ENCODE measurements at places on chromosomes 16 and 17. TPM values are rescaled to one million over a fixed set of nuclear protein-coding genes. Genes with fewer than 3 reads are reported as not detected.

- no peaks in the 10 kb centered on the region for H3K27me3 ChIP-seq
These were observed 24.1 kb downstream of the CNOT1 start for GRCh38 chr16:58605562-58605961.

DNA sequence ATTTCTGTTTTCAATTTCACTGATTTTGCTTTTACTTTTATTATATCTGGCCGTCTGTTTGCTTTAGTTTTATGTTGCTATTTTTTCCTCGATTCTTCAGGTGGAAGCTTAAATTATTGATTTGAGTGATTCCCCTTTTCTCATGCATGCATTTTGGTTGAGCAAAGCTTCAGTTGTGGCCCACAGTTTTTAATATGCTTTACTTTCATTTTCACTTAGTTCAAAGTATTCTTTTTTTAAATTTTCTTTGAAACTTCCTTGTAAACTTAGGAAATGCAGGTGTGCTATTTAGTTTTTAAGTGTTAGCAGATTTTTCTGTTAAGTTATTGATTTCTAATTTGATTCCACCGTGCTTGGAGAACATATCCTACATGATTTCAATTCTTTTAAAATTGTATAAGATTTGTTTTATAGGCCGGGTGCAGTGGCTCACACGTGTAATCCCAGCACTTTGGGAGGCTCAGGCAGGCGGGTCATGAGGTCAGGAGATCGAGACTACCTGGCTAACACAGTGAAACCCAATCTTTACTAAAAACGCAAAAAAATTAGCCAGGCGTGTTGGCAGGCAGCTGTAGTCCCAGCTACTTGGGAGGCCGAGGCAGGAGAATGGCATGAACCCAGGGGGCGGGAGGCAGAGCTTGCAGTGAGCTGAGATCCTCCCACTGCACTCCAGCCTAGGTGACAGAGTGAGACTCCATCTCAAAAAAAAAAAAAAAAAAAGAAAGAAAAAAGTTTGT is 531.2 kb downstream of the KIF2B start:
- H3K4me1 ChIP-seq: no peaks in the 10 kb centered on the region
- H3K4me3 ChIP-seq: no peak overlapping the region
- no peak overlapping the region for H3K27ac ChIP-seq
- H3K27me3 ChIP-seq: no peaks in the 10 kb centered on the region
- H3K36me3 ChIP-seq: no peaks in the 10 kb centered on the region
- no peak for DNase-seq

CRISPLD2 gene
- 12.8 TPM for total RNA-seq

- H3K27ac ChIP-seq: no peak overlapping the region
- no peak overlapping the region for H3K4me3 ChIP-seq
- peaks cover 27% of the 10 kb centered on the region for H3K4me1 ChIP-seq
- no peaks in the 10 kb centered on the region for H3K36me3 ChIP-seq
- DNase-seq: no peak
These were observed 4.7 kb downstream of the TPPP3 start for GRCh38 chr16:67388591-67388990.

DNA sequence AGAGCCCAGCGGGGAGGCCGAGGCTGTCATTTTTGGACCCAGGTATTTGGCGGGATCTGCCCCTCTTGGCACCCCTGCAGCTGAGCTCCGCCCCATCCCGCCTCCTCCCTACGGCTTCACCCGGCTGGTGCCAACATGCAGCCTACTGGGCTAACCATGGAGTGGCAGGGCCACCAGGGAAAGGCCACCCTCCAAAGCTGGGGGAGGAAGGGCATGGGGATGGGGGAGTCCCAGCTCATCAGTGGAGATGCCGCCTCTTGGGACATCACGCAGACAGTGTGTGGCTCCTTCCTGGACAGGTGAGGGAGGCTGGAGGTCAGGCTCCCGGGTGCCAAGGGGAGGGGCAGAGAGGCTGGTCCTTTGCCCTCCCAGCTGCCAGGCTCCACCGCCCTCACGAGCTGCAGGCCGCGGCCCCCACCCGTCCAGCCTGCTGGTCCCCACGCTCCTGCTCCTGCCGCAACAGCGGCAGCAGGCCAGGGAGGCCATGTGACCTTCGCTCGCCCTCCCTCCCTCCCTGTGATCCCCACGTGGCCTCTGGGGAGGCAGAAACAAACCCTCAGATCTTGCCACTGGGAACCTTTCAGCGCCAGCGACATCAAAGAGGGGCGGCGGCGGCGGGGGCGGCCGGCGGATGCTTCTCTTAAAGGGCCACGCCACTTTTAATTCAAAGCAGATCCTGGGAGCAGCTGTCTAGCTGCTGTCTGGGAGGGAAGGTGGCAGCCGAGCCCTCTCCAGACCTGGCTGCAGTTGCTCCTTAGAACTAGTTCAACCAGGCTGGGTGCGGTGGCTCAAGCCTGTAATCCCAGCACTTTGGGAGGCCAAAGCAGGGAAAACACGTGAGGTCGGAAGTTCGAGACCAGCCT is 6.8 kb upstream of the NOTUM start:
- H3K36me3 ChIP-seq: no peaks in the 10 kb centered on the region
- peak; percentile 83 for DNase-seq
- H3K27me3 ChIP-seq: peaks cover 85% of the 10 kb centered on the region
- peaks cover 26% of the 10 kb centered on the region for H3K4me1 ChIP-seq
- H3K4me3 ChIP-seq: peak overlapping the region; percentile 34

GRCh38 chr16:31216422-31217135 is at the start of gene PYDC1:
Gene PYDC1, minus strand, starts transcription at chr16:31217135. Its CDS starts 107 bp downstream, at chr16:31217028.
- H3K36me3 ChIP-seq: no peaks in the 10 kb centered on the region
- peaks cover 64% of the 10 kb centered on the region for H3K27me3 ChIP-seq
- no peak for DNase-seq
- H3K27ac ChIP-seq: no peak within 1 kb of the TSS
- peaks cover 27% of the 10 kb centered on the region for H3K4me1 ChIP-seq
- H3K4me3 ChIP-seq: peak within 1 kb of the TSS; percentile 71

GRCh38 chr17:29682054-29682453 is 59.3 kb upstream of the CORO6 start:
- H3K27ac ChIP-seq: peak overlapping the region; percentile 81
- H3K4me1 ChIP-seq: peaks cover 72% of the 10 kb centered on the region
- H3K36me3 ChIP-seq: peaks cover 15% of the 10 kb centered on the region
- DNase-seq: no peak
- no peak overlapping the region for H3K4me3 ChIP-seq

SPSB3 gene
- total RNA-seq: 36.8 TPM

GRCh38 chr17:12618557-12618956 is 47.1 kb upstream of the MYOCD start:
- no peak overlapping the region for H3K4me3 ChIP-seq
- no peak overlapping the region for H3K27ac ChIP-seq
- H3K4me1 ChIP-seq: peaks cover 9% of the 10 kb centered on the region
- no peaks in the 10 kb centered on the region for H3K36me3 ChIP-seq

DNA sequence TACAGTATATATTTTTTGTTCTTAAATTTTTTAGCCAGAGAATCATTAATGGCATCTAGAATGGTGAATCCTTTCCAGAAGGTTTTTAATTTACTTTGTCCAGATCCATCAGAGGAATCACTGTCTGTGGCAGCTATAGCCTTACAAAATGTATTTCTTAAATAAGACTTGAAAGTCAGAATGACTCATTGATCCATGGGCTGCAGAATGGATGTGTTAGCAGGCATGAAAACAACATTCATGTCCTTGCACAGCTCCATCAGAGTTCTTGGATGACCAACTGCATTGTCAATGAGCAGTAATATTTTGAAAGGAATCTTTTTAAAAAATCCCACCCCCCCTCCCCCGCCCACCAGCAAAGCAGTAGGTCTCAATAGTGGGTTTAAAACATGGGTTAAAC is 51.4 kb downstream of the CACNG1 start:
- no peak overlapping the region for H3K4me3 ChIP-seq
- no peaks in the 10 kb centered on the region for H3K27me3 ChIP-seq
- no peak for DNase-seq
- H3K36me3 ChIP-seq: peaks cover 5% of the 10 kb centered on the region
- H3K4me1 ChIP-seq: peaks cover 6% of the 10 kb centered on the region

- peaks cover 6% of the 10 kb centered on the region for H3K4me1 ChIP-seq
- H3K4me3 ChIP-seq: no peak overlapping the region
- no peaks in the 10 kb centered on the region for H3K36me3 ChIP-seq
These were observed 4.3 kb downstream of the RCVRN start for GRCh38 chr17:9900784-9901183.

GRCh38 chr17:67711916-67712315 is 5.8 kb upstream of the NOL11 start:
- H3K27ac ChIP-seq: no peak overlapping the region
- H3K27me3 ChIP-seq: no peaks in the 10 kb centered on the region
- H3K36me3 ChIP-seq: no peaks in the 10 kb centered on the region
- peaks cover 3% of the 10 kb centered on the region for H3K4me1 ChIP-seq
- no peak overlapping the region for H3K4me3 ChIP-seq
- no peak for DNase-seq

DNA sequence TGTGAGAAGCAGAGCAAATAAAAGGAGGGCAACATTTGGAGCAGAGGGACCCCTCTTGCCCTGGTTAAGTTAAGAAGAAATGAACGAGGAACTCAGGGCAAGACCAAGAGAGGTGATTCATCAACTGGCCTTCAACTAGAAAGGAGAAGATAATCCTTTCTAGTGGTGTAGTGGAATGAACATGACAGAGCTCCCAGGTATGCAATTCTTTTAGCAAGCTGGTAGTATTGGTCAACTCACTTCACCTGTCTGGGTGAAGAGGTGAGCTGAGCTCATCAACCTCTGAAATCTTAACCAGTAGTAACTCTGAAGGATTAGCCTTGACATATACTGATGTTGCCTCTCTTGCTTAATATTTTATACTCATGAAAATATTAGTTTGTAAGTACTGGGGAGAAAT is 1024.7 kb upstream of the GOT2 start:
- no peaks in the 10 kb centered on the region for H3K4me1 ChIP-seq
- H3K27me3 ChIP-seq: no peaks in the 10 kb centered on the region
- no peak overlapping the region for H3K27ac ChIP-seq
- H3K4me3 ChIP-seq: no peak overlapping the region

DNA sequence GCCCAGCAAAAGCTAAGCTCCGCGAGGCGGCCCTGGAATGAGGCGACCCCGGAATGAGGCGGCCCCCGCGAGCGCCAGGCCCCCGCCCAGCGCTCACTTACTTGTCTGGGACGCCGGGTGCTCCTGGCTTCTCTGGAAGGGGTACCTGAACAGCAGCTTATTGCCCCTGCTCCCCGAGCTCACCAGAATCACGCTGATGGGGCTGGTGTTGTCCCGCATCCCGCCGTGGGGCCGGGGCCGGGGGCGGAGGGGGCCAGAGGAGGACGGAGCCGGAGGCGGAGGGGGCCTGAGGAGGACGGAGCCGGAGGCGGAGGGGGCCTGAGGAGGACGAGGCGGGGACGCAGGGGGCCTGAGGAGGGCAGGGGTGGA is 440 bp downstream of the NPRL3 start:
- H3K27ac ChIP-seq: peak overlapping the region; percentile 64
- peaks cover 20% of the 10 kb centered on the region for H3K4me1 ChIP-seq
- no peak for DNase-seq

BRCA1 gene
- total RNA-seq: 8.1 TPM

DNA sequence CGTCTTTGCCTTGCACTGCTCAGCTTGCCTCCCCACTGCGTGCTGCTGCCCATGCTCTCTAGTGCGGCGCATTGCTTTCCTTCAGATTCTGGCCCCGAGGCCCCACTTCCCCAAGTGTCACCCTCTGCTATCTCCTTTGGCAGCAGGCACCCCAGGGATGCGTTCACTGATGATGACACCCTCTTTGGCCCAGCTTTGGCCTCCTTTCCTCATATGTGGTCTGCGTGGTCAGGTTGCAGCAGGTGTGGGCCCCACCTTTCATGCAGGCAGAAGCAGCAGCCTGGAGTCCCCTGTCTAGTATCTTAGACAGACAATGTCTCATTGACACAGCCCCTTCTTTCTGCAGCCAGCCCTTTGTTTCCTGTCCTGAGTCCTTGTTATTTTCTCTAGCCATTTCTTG is 4.8 kb upstream of the CCL3 start:
- no peak overlapping the region for H3K4me3 ChIP-seq
- no peak for DNase-seq
- H3K27ac ChIP-seq: no peak overlapping the region
- H3K27me3 ChIP-seq: peaks cover 25% of the 10 kb centered on the region
- H3K4me1 ChIP-seq: no peaks in the 10 kb centered on the region

GRCh38 chr17:56834380-56835263 is 671 bp downstream of the DGKE start:
- no peaks in the 10 kb centered on the region for H3K36me3 ChIP-seq
- peak overlapping the region; percentile 83 for H3K4me3 ChIP-seq
- peaks cover 58% of the 10 kb centered on the region for H3K4me1 ChIP-seq
- H3K27ac ChIP-seq: peak overlapping the region; percentile 86
- DNase-seq: peak; percentile 36

DNA sequence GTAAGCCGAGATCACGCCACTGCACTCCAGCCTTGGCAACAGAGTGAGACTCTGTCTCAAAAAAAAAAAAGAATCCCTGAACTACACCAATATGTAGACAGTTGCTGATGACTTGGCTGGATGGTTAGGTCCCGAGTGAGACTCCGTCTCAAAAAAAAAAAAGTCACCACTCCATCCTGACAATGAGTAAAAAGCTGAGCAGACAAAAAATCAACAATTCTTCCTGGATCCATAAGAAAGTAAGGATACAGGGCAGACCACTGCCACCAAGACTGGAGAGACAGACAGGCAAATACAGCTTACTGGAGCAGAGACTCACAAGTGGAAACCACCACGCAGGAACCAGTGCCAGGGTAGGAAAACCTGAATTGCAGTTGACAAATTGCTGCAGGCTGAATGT is 67.1 kb upstream of the ERCC4 start:
- no peak overlapping the region for H3K4me3 ChIP-seq
- DNase-seq: no peak
- no peaks in the 10 kb centered on the region for H3K4me1 ChIP-seq

DNA sequence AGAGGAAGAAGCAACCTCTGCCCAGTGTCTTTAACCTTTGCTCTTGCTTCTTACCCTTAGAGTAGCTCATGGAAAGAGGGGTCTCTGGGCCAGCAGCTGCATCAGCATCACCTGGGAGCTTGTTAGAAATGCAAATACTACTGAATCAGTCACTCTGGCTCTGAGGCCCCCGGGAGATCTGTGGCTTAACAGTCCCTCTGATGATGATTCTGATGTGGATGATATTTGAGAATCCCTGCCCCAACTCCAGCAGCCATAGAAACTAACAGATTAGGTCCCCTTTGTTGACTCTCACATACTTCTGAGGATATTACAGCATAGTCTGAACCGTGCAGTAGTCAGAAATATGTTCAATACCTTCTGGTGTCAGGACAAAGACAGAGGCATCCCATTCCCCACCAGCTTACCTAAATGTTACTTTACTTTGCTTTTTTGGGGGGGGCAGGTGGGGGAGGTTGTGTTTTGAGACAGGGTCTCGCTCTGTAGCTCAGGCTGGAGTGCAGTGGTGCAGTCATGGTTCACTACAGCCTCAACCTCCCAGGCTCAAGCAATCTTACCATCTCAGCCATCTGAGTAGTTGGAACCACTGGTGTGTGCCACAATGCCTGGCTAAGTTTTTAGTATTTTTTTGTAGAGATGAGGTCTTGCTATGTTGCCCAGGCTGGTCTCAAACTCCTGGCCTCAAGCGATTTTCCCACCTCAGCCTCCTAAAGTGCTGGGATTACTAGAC is 220.1 kb downstream of the CCDC182 start:
- no peak overlapping the region for H3K27ac ChIP-seq
- H3K4me3 ChIP-seq: no peak overlapping the region
- no peaks in the 10 kb centered on the region for H3K27me3 ChIP-seq
- no peak for DNase-seq
- peaks cover 68% of the 10 kb centered on the region for H3K4me1 ChIP-seq
- H3K36me3 ChIP-seq: no peaks in the 10 kb centered on the region

- peaks cover 21% of the 10 kb centered on the region for H3K36me3 ChIP-seq
- no peaks in the 10 kb centered on the region for H3K27me3 ChIP-seq
- DNase-seq: no peak
- no peak overlapping the region for H3K4me3 ChIP-seq
- H3K4me1 ChIP-seq: peaks cover 10% of the 10 kb centered on the region
These were observed 16.0 kb upstream of the WDR45B start for GRCh38 chr17:82664276-82664575.

CACNA1G gene
- 0.58 TPM for total RNA-seq

DHRS7B gene
- total RNA-seq: 33.4 TPM

GRCh38 chr17:65953316-65954147 is 238.4 kb downstream of the CEP112 start:
- H3K4me3 ChIP-seq: no peak overlapping the region
- no peaks in the 10 kb centered on the region for H3K4me1 ChIP-seq
- no peak for DNase-seq
- peaks cover 22% of the 10 kb centered on the region for H3K36me3 ChIP-seq
- H3K27me3 ChIP-seq: no peaks in the 10 kb centered on the region
